Small intestine (tissue), 16 donors: ENCODE measurements at places on chromosomes 4 and X.

- no peak for DNase-seq
Observed at GRCh38 chr4:88802138-88802537, 104.5 kb upstream of the NAP1L5 start.

- DNase-seq: no peak
Observed at GRCh38 chr4:66246643-66247042, 576.4 kb upstream of the EPHA5 start.

- no peak for DNase-seq
Observed at GRCh38 chrX:57313583-57314215, 27.2 kb downstream of the FAAH2 start.

- no peak for DNase-seq
Observed at GRCh38 chr4:153074936-153075630, 129.2 kb upstream of the TRIM2 start.

DNA sequence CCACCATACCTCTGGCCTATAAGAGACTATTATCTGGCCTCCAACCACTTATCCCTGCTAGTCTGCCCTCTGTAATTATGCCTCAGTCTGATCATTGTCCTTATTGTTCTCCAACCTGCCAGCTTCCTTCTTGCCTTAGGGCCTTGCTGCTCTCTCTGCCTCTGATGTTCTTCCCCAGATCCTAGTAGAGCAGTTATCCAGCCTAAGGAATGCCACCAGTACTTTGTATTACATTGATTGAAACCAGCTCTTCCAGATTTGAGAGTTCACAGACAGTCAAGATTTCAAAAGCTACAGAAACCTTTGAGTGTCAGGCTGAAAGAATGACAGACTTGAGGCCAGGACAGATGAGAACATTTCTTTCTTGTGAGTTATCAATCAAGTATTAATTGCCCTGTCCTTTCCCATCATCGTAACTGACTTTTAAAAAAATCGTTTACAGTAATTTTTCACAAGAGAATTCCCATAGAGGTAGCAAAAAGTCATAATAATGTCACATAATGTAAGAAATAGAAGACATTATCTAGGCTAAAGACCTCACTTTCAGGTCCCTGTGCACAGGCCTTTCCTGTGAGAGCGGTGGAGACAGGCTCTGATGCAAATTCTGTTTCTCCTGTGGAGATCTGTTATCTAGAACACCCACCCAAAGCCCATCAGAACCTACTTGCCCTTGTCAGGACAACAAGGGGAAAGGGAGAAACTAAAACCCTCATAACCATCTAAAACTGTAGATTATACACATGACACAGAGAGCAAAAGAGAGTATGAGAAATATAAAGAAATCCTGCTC lies 64.1 kb upstream of the GUCY1A1 start:
- no peak for DNase-seq

GRCh38 chrX:108993909-108994308 lies 257.5 kb upstream of the IRS4 start:
- DNase-seq: no peak

DNA sequence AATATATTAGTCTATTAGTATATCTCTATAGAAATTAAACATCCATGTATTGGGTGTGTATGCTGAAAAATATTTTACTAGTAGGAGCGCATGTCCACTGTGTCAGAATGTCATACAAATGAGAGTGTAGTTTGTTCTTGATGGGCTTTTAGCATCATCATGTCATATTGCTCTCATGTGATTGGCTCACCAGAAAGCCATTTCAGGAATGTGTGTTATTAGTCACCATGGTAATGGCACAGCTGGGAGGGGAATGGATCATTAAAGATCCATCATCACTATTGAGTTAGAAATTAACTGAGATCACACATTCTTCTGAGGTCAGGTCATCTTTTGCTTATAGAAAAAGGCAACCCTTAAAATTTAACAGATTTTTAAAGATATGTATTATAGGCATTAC lies 77.3 kb downstream of the PHEX start:
- DNase-seq: no peak

DNA sequence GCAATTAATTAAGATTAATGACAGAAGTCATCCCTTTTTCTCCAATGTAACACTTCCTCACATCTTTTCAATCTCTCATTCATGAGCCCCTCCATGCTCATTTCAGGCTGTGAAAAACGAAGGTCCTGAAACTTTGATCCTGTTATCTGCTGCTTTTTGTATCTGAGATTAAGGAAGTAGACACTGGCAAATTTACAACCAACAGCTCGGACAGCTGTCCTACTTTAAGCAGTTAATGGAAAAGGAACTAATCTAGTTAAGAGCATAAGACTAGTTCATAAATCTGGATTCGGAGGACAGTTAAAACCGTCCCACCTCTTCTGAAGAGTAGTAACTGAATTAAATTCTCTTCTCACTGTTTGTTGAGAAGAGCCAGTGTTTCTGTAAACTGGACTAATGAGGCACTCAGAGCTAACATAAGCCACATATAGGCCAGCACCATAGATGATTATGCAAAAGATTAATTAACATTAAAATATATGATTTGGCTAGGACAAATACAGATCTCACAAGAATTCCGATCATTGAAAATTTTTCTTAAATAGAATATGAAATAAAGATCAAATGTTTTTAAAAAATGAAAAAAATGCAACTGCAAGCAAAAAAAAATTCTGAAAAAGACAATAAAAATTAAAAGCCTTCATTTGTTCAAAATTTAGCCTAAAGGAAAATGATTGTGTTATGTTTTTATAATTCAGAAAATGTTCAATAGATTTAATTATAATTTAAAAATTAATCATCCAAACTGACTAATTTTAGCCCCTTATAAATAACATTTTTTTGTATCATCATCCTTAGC lies 114.4 kb downstream of the ANTXR2 start:
- DNase-seq: no peak
